ENCODE measurements at places on chromosomes 1 and 21.

DNA sequence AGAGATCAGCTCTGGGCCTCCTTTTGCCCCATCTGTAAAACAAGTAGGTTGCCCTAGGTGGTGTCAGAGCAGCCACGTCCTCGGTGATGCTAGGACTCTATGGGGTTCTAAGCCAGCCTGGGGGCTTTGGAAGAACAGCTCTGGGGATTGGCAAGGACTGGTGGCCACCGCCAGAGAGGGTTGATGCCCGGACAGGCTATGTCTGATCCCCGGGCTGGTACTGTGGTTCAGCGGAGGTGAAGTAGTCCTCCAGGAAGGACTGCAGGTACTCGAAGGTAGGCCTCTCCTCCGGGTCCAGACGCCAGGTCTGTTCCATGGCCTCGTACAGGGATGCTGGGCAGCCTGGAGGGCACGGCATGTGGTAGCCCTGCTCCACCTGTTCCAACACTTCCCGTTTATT is 8.8 kb upstream of the AHDC1 start:
- DNase-seq = no peak

- no peak for DNase-seq
Measured at GRCh38 chr1:31302709-31303441, 6.0 kb downstream of the ZCCHC17 start.

DNA sequence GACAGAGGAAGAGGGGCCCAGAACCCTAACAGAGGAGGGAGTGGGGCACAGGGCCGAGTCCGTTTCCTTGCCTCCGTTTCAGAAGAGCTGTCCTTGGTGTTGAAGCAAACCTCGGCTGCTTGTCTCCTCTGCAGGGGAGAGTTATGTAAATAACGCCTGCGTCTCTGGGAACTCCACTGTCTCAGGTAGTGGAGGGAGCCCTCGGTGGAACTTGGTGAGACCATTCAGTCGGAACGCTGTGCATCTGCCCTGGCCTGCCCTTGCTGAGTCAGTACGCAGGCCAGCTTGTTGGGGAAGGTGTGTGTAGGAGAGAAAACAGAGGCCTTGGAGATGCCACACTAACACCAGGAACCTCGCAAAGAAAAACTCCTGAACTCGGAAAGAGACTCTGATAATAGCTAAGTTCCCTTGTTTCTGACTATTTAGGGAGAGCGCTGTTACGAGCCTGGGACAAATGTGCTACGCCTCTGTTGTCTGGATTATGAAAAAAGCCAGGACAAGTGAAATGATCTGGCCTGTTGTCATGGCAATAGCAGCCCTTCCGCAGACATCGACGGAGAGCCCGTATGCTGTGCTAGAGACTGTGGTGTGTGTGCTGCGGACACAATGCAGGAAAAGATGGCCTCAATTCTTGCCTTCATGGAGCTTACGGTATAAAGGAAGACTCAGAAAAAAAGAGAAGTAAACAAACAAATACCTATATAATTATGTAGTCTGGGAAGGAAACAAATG is 94.6 kb upstream of the AKT3 start:
- no peak for DNase-seq

- no peak for DNase-seq
Measured at GRCh38 chr1:200336901-200337391, 72.9 kb downstream of the ZNF281 start.

GRCh38 chr1:23422241-23422877 is 2.2 kb downstream of the TCEA3 start:
- DNase-seq = no peak

DNA sequence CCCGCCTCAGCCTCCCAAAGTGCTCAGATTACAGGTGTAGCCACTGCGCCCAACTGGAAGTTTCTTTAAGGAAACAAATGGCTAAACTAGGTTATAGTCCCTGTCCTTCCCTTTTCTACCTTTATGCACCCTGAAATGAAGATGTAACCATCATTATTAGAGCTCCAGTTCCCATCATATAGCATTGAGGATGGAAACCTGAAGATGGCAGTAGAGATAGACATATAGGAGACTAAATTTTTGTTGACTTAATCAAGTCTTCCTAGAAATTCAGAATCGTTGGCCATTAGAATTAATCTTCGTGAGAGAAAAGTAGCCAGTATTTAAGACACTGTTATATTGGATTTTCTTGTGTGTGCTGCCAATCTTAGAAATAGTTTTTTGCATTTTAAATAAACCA is 1016.3 kb upstream of the NCAM2 start:
- no peak for DNase-seq

DNA sequence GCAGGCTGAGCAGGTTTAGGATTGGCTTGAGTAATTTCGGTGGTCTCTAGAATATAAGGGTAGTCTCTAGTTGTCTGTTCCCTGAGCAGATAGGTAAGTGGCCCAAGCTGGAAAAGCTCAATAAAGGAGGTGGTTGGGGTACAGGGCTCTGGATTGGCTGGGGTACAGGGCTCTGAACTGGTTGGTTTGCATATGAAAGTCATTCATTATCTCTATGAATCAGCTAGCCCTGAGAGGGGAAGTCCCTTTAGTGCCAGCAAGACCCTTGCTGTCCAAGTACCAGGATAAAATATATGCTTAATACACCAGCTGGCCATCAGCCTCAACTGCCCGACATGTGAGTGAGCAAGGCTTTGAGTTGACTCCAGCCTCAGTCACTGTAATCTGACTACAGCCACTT is 93.0 kb downstream of the ZBTB18 start:
- no peak for DNase-seq

GRCh38 chr1:107689159-107689558 is 275.8 kb downstream of the VAV3 start:
- DNase-seq = no peak

GRCh38 chr1:112390775-112391602 is 5.0 kb upstream of the CTTNBP2NL start:
- no peak for DNase-seq

DNA sequence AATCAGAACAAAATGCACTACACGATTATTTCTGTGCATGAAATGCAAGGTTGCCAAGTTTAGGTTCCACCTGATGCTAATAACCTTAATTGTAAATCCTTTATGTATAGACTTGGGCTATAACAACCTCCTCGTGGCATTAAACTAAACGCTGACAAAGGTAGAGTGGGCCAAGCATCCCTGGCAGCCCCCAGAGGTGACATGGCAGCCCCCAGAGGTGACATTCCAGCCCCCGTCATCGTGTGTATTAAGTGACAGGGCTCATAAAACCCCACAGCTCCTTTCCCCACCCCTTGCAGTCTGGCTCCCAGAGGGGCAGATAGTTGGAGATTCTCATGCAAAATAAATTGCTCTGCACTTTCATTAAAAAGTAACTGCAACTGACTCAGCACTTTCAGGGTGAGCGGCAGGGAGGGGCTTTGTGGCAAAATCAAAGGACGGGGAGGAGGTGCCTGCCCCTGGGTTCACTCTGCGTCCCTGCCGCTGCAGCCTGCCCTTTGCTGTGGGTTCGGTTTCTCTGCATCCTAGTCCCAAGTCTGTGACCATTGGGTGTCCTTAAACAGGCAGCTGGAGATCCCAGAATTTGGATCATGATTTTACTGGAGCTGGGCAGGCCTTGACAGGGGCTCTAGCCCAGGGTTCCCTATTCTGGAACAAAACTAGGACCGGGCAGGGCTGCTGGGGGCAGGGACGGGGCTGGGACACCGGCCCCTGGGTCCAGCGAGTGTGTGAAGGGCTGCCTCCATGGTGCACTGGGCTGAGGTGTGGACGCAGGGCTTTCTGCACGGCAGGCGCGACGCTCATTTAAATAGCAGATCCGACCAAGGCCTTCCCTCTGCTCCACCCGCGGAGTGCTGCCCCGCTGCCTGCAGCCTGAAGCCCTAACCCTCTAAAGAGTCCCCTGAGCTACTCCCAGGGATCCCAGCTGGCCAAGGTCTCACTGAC is 234.9 kb upstream of the VAMP3 start:
- no peak for DNase-seq

- no peak for DNase-seq
Measured at GRCh38 chr1:114756009-114756892, 1.5 kb downstream of the CSDE1 start.

- no peak for DNase-seq
Measured at GRCh38 chr1:168281603-168282325, 1.1 kb downstream of the TBX19 start.

DNA sequence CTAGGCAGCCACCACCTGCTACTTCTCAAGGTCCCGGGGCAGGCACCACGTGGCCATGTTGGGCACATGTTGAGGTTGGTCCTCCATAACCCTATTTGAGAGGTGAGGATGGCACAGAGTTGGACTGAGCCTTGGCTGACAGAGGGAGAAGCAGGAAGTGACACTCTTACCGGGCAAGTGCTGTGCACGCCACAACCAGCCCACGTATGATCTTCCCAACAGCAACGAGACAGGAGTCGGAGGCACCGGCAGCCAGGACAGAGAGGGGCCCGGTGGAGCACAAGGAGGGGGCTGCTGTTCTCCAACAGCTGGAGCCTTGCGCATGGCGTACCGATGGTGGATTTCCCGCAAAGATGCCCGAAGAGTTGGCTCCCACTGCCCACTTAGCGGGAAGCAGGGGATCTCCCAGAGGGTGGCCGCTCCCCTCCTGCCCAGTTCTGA is 3.4 kb downstream of the CLEC20A start:
- no peak for DNase-seq

DNA sequence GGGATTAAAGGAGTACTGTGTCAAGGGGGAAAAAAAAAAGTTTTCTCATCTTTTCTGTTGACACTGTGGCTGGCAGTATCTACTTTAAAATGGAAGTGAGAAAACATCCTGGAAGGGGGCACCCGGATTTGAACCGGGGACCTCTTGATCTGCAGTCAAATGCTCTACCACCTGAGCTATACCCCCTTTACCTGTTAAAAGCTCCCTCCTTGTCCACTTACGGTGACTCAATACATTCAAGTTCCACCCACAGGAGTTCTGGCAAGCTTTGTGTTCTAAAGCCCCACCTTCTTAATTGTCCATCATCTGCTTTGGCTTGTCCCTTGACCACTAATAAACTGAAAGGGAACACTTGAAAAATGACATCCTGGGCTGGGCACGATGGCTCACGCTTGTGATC is 68.2 kb downstream of the FNBP1L start:
- no peak for DNase-seq

GRCh38 chr1:52632732-52633290 is at the start of gene SHISAL2A:
SHISAL2A (plus strand) TSS chr1:52633168; CDS start chr1:52633494, 326 bp downstream.
- DNase-seq = no peak

- no peak for DNase-seq
Measured at GRCh38 chr21:25790122-25790877, 55.5 kb downstream of the GABPA start.

DNA sequence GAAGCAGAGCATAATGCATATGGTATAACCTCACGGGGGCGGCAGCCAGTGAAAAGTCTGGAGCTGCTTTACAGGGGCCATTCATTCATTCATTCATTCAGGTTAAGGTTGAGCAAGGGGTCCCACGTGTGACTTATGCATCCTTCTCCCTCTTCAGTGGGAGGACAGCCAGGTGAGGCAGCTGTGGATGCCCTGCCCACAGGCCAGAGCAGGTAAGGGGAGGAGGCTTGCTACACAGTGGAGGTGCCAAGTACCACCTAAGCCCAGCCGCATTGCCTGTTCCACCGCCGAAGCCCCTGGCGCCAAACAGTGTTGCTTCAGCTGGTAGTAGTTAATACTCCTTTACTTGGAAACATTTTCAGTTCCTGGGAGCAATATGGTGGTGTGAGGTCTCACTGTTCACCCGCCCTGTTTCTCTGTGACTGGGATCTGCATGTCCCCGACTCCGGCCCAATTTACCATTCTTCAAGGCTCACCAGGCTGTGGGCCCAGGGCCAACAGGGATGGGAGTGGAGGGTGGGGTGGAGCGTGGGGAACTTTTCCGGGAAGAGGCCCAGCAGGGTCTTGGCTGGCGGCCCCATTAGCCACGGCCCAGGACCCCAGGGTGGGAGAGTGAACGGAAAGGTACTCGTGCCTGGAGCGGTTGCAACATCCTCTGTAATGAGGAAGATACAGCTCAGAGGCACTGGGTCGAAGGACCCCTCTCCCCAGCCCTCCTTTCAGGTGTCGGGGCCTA is 722 bp upstream of the PODN start:
- no peak for DNase-seq

DNA sequence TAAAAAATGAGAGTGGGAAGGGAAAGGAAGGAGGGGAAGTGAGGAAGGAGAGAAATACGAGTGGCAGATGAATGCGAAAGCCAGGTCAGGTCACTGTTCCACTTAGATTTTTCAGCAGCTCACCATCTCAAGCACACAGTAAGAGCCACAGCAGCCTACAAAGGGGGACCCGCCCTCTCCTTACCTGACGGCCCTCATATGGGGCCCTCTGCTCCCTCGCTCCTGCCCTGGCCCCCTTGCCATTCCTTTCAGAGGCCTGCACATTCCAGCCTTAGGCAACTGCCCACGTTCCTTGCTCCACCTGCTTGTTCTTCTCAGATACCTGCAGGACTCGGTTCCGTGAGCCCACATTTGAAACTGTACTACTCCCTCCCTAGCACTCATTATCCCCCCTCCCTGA is 22.0 kb downstream of the VPS26C start:
- no peak for DNase-seq

GRCh38 chr1:55827350-55827749 is 612.2 kb upstream of the USP24 start:
- no peak for DNase-seq

GRCh38 chr1:31750858-31751510 is 13.2 kb downstream of the ADGRB2 start:
- no peak for DNase-seq

DNA sequence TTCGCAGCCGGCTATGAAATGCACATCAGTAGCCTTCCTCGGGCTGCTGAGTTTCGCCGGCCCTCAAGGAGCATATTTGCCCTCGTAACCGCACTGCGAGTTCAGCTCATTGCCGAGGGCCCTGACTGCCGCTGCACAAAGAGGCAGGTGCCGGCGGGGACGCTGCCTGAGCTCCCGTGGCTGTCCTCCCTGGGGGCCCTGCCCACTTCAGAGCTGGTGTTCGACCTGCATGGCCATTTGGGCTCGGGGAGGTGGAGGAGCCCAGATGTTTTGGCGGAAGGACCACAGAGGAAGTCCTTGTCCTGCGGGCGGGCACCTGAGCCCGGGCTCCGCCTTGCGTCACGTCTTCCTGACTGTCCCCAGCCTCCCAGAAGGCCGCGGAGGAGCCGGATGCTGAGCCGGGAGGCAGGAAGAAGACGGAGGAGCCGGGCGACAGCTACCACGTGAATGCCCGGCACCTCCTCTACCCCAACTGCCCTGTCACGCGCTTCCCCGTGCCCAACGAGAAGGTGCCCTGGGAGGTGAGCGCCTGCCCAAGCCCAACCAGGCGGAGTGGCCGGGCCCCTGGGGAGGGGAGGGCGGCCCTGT is 29.9 kb upstream of the LRRC3 start:
- DNase-seq = no peak

GRCh38 chr1:163027610-163028009 is 41.6 kb upstream of the RGS4 start:
- no peak for DNase-seq
